ENCODE measurements at places on chromosomes 7 and 10.

DNA sequence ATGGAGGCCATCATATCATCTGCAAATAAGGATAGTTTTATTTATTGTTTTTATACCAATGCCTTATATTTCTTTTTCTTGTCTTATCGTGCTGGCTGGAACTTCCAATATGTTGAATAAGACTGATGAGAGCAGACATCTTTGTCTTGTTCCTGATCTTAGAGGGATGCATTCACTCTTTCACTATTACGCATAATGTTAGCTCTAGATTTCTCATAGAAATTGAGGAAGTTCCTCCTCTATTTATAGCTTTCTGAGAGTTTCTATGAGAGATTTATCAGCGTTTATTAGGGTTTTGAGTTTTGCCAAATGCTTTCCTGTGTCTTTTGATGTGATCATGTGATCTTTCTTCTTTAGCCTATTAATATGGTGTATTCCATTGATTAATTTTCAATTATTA, 49.3 kb downstream of the COL28A1 start:
- no peak for DNase-seq

DNA sequence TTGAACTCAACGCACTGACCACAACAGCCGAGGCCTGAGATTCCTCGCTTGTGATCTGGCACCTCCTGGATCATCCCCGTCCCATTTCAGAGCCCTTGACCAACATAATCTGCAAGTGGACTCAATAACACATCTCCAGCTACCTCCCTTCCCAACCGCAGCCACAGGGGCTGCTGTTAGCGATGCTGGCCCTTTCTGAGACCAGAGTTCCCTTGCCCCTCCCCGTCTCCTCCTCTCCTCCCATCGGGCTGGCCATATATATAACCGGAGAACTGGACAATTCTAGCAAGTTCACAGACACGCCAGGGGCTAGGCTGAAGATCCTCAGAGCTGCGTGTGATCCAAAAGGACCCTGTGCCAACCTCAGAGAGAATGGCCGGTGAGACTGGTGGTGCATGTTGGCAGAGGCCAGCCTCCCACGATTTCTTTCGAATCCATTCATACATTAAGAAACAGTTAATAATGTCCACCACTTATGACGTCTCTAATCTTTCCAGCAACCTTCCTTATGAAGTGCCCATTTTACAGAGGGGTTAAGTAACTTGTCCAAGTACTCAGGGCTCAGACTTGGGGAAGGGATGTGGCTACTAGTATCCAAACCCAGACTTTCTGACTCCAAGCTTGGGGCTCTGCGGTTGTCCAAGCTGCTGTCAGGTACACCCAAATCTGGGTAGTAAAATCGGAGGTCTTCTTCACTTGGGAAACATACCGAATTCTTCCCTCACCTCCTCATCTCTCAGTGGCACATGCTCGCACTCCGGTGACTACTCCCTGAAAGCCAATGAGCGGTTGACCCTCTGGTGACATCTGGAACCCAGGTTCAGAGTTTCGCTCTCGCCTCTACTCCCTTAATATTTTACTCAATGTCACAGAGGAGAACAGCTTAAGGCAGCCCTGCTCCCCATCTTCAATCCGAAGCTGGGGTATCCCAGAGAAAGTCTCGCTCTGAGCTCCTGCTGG, 11.2 kb upstream of the FEZF1 start:
- no peak for DNase-seq

GRCh38 chr7:104976966-104977636, 36.9 kb upstream of the KMT2E start:
- DNase-seq, result no peak

GRCh38 chr7:138958391-138958956, 22.7 kb downstream of the KIAA1549 start:
- no peak for DNase-seq

DNA sequence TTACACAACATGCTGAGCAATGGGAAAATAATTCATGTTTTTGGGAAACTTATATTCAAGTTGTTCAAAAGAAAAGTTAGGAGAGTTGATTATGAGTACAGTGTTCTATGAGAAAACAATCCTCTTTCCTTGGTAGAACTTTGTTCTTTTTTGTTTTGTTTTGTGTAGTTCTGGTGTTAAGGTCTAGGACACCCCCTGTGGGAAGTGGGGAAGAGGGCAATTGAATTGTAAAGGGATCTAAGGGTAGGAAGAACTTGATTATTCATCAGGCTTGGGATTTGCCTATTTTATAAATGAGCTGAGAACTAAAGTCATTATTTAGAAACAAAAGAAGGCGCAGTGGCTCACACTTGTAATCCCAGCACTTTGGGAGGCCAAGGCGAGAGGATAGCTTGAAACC, 25.9 kb upstream of the CDK13 start:
- DNase-seq, result no peak

DNA sequence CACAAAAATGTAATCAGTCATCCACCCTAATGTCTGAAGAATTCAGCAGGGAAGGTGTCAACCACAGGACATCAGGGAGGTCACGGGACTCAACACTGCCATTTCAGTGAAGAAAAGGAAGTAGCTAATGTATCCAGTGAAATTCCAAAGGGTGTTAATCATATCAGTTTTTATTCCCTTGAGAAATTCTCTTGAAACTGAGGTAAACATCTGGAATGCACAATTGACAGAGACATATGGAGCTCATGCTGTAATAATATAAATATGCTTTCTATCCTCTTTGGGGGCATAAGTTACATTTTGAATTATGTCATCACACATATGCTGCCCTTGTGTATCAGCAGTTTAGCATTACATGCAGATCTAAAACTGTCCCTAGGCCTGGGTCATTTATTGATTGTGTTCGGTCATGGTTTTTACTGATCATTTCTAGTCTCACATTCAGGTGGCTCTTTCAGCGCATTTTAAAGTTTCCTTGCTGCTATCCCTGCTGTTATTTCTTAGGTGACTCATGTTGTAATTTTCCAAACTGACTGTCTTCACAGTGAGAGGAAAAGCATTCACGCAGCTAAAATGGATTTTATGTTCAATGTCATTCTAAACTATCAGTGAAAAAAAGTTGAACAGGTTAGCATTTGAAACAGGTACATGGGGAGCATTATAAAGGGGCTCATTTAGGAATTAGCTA, 273.9 kb downstream of the TSPAN12 start:
- DNase-seq, result peak; percentile 62

GRCh38 chr7:86980223-86980622, 79.2 kb downstream of the ELAPOR2 start:
- DNase-seq, result no peak

- DNase-seq, result no peak
These were observed 43.1 kb upstream of the TCF7L2 start for GRCh38 chr10:112906945-112907344.

DNA sequence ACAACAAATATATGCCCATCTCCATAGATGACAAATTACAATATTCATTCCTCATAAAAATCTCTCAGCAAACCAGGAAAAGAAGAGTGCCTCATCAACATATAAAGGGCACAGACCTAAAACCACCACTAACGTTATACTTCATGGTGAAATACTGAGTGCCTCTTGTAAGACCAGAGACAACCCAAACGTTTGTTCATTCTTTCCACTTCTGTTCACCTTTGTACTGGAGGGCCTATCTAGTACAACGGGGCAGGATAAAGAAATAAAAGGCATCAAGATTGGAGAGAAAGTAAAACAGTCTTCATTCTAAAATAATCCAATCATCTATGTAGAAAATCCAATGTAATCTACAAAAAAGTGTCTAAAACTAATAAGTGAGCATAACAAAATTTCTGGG, 79.1 kb downstream of the LARP4B start:
- DNase-seq, result no peak

GRCh38 chr7:137313201-137313600, 30.3 kb downstream of the PTN start:
- no peak for DNase-seq

DNA sequence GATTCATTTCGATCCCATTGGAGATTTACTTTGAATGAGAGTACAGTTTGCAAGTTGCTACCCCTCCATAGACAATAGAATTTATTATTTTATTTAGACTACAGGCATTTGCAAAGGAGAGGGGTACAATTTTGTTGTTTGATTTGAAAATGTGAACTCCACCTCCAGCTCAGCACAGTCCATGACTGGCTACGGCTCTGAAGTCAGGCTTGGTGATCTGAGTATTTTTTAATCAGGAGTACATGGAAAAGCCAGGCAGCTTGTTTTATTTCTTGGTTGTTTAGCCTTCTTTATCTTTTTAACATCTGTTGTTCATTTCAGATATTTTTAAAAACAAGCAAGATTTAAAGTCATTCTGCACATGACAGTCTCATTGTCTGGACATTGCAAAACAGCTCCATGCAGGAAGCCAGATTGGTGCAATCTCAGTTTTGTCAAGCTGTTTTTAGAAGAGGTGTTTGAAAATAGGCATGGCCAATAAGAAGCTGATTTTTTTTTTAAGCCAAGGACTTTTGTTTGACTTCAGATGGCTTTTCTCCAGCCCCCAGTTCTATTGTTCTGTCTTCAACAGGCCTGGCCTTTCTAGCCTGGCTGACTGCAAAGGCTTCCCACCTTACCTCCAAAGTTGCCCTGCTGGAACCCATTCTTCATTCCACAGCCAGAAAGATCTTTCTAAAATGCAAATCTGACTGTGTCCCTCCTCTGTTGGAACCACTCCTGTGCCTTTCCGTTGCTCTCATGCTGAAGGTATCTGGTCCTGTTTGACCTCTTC, 12.2 kb downstream of the PLXDC2 start:
- no peak for DNase-seq

- DNase-seq, result peak; percentile 43
These were observed 68.7 kb downstream of the TAX1BP1 start for GRCh38 chr7:27808626-27809025.

- no peak for DNase-seq
These were observed 396.9 kb upstream of the NRP1 start for GRCh38 chr10:33731322-33731721.

DNA sequence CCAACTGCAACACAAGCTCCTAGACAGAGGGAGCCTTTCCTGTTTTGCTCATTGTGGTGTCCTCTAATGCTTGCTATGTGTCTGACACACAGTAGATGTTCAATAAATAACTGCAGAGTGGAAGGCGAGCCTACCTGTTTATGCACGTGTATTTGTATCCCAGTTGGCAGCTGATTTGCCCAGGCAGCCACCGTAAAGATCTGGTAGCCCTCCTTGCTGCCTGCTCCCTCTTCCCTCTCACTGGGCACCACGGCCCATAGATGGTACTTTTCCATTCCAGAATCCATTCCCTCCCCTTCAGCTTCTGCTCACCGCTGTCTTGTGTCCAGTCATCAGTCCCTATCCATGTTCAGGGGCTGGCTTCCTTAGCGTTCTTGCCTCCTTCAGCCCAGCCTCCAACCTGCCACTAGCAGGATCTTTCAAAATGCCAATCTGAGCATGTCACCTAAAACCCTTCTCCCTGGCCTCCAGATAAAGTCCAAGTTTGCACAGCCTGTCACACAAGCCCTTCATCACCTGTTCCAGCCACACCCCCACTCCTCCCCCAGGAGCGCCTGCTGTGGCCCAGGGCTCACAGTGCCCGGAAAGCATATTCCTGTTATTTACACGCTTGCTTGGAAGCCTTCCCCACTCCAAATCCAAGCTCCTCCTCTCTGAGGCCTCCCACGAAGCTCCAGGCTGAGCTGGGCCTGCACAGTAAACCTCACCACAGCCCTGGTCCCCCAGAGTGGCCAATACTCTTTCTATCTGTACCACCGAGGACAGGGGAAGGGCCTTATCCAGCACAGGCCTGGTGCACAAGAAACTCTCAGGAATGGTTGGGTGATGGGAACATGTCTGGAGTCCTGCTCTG, 21.0 kb downstream of the ZCCHC24 start:
- no peak for DNase-seq

DNA sequence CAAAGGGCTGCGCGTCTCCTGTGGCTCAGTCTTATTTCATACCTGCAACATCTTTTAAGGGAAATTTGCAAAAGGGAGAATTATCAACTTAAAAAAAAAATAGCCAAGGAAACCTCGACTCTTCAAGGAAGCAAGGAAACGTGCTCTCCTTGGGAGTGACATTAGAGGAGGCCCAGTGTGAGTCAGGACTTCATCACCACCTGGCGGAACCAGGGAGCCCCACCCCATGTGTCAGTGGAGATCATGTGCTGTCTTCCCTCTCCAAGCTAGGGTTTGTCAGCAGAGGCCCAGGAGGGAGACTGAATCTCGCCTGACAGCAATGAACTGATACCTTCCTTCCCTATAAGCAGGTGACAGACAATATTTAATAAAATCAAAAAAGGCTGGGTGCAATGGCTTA, 28.9 kb downstream of the POR start:
- no peak for DNase-seq

DNA sequence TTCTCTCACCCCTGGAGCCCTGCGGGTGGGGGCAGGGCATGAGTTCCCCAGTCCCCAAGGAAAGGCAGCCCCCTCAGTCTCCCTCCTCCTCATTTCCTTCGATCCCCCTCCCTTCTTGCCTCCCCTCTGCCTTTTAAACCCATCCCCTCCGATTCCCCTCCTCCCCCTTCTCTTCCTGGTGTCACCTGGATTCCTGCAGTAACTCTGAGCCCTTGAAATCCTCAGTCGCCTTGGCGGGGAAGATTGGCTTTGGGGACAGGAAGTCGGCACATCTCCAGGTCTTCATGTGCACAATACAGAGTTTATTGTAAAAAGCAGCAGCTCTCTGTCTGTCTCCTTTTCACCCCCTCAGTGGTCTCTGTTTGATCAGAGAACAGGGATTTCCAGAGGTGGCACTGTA, 1.3 kb upstream of the MUC12 start:
- DNase-seq, result no peak

DNA sequence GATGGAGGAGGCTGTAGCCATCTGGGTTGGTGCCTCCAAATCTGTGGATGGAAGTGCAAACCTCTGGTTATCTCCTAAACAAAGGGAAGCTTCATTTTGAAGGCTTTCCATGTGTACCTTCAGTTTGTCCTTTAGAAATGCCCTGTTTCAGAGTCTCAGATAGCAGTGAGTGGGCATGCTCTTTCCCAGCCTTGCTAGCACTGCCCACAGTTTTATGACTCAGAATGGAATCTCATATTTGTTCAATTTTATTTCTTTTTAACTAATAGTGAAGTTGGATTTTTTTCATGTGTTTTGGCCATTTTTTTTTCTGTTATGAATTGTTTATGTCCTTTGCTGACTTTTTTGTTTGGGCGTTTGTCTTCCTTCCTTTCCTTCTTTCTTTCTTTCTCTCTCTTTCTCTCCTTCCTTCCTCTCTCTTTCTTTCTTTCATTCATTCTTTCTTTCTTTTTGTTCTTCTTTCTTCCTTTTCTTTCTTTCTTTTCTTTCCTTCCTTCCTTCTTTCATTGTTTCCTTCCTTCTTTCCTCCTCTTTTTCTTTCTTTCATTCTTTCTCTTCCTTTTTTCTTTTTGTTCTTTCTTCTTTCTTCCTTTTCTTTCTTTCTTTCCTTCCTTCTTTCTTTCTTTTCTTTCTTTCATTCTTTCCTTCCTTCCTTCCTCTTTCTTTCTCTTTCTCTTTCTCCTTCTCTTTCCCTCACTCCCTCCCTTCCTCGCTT, 25.6 kb downstream of the PRF1 start:
- DNase-seq, result no peak

DNA sequence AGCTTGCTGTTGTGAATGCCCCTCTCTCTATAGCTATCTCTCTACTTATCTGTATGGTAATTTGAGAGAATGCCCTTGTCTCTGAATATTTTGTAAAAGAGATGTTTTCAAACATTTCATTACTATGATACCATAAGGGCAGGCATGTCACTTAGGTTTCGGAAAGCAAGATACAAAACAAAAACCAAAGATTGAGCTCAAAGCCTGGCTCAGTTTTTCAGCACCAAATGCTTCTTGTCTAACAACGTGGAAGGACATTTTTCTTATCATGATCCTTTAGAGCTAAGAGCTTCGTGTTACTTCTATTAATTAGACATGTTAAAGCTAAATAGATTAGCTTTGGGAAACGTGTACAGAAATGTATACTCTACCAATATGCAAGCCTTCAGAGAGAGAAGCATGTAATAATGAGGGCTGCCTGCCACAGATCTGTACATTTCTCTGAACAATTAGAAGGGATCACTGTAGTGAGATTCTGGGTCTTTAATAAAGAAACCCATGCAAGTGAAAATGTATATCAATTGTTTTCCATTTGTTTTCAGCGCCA, 148.9 kb downstream of the ARID5B start:
- no peak for DNase-seq

Measured in fibroblast of the conjunctiva (primary cell).